NCI-H2107 (cell line): ENCODE measurements at places on chromosomes 2 and 18.
A peak's percentile ranks its signal among the peaks of the same experiment; 100 is the strongest.

- no peak for DNase-seq
These were observed 336.4 kb upstream of the FSHR start for GRCh38 chr2:49490710-49491109.

DNA sequence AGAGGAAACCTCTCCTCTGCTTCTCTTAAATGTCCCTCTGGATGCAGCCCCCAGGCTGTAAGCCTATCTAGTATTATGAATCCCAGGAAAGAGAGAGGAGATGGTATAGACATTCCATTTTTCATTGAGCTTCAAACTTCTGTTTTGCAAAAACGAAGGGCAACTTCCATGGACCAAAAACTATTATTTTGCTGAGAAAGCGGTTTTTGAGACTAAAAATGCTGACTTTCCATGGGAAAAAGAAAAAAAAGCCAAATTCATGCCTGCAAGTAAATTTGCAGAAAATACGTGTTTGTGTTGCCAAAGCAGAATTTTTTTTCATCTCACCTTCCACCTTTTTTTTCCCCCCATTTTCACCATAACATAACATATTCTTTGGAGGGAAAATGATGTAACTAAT, 272.5 kb upstream of the CELF4 start:
- no peak for DNase-seq

- peak; percentile 14 for DNase-seq
These were observed 22.6 kb downstream of the EIPR1 start for GRCh38 chr2:3354986-3355385.

DNA sequence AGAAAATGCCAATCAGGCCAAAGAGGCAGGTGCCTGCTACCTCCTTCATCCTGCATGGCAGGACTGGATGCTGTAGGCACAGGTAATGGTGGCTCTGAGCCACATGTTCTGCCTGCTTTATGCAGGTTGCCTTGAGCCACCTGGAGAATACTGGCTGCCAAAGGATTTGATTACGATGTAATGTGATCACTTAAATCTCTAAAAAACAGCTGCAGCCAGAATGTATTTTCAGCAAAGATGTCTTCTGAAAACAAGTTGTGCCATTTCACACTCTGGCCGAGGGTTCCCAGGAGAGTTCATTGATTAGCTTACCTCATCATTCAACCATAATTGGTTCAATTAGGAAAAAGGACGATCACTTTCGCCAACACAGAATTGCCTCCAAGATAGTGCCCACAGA, 17.9 kb upstream of the MSGN1 start:
- peak; percentile 23 for DNase-seq

- no peak for DNase-seq
These were observed 15.4 kb downstream of the ZBTB7C start for GRCh38 chr18:48393776-48394175.

DNA sequence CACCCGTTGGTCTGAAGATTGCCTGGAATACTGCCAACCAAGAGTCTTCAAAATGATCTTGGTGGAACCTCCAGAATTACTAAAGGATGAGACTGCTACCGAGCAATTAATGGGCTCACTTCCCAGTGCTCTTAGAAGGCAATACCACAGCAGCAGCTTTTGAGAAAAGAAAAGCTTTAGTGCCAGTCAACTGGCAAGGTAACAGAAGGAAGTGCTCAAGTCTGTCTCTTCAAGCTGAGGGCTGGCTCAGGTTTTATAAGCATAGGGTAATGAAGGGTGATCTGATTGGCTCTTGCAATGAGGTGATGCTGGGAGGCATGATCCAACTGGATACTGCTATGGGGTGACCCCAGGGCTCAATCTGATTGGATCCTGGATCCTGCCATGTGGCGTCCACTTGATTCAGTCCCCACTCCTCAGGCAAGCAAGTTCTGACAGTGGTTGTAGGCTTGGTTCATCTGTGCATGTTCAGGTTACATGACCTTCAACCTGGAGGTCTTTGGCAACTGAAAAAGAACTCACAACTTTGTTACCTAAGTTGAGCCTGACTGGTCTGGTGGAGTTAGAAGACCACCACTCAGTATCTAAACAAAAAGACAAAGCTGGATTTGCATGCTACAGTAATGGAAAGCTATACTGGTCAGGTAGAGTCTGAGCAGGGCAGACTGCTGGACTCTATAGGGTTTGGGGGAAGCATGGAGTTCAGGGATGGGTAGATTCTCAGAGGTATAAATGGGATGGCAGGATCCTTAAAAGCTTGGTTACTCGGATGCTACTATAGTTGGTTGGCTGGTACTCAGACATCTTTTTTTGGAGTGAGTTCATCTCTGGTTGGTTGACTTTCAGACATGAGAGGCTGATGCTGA, 14.0 kb upstream of the RIF1 start:
- DNase-seq, result no peak

DNA sequence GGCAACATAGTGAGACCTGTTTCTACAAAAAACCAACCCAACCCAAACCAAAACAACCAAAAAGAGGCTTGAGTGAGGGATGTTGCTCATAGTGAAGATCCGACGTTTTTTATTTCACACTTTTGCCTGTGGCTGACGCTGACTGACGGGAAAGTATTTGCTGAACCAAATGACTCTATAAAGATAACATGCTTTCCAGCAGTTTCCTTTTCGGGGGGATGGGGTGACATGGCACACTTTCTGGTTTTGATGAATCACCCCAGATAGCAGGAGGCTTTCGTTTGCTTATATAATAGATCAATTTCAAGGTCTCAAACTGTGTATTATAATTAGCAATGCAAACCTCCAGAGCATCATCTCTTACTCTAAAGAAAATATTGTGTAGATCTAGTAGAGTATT, 150.8 kb downstream of the AQP4 start:
- DNase-seq, result no peak

DNA sequence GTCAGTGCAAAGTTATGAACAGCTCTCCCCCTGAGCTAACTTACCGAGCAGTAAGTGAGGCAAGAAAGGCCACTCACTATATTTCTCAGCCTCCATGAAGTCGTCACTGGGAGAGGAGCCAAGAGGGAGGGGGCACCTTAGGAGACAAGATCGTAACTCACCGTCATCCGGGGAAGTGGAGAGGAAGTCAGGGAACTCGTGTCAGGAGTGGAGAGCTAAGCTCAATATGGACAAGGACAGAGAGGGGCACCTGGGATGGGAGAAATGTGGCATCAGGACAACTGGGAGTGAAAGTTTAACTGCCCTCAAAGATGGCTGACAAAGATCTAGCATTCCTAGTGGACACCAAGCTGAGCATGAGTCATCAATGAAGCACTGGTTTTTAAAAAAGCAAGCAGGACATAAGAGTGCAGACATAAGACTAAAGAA, 37.1 kb downstream of the BCL11A start:
- DNase-seq, result no peak

DNA sequence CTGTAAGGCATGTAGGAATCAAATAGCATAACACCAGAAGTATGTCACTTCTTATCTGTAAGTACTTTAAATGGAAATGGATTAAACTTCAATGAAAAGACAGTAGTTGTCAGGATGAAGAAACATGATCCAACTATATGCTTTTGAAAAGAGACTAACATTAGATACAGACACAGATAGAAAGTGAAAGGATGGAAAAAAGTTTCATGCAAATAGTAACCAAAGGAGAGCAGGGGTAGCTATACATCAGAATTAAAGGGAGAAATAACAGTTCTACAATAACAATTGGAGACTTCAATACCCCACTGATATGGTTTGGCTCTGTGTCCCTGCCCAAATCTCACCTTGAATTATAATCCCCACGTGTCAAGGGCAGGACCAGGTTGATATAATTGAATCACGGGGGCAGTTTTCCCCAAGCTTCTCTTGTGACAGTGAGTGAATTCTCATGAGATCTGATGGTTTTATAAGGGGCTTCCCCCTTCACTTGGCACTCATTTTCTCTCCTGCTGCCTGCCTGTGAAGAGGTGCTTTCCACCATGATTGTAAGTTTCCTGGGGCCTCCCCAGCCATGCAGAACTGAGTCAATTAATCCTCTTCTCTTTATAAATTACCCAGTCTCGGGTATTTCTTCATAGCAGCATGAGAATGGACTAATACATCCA, 205.4 kb upstream of the CDH2 start:
- DNase-seq, result no peak

DNA sequence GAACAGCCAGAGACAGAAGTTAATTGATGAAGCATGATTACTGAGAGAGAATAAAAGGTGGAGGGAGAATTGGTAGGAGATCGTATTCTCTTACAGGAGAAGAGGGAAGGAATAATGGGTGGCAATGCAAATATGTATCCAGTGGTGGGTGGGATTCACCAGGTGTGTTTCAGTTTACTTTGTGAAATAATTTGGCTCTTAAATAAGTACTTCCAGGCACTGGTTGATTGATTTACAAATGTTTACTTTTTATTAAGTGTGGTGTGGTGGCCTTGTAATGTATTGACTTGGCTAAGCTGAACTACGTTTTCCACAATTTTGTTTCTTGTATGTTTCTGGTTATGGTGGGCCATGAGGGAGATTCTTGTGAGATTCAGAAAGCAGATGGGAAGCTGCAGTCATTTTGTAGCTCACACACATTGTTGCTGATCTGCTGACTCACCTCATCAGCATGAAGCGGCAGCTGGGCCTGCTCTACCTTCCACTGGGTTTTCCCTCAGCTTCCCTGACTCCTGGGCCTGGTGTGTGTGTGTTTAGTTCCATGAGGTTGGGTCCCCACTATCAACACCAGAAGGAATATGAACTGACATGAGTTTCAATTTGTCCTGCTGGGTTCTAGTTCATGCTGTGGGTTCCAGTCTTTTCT, 32.6 kb downstream of the MYL12B start:
- DNase-seq, result no peak

DNA sequence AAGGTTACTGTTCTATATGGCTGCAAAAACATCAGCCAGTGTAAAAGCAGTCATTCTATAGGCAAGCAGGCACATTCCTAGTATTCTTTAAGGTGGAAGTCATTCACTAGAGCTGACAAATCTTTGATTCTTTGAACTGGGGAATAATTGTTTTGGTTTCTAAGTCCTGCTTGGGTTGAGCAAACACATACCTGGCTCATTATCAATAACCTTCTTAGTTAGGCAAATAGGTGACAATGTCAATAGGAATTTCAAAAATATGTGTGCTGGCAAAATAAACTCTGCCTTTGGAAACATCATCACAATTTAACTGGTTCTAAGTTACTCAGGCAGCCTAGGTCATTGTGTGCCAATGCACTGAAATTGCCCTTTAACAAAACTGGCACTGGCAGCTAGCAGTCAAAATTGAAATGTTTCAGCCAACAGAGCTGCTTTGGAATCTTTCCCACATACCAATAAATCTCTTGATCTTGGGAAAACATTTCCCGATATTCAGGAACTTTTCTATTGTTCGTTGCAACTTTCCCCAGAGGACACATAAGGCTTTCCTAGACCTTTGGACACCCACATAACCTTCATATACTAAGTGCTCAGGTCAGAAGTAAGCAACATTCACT, 402.0 kb upstream of the MMADHC start:
- DNase-seq, result no peak

DNA sequence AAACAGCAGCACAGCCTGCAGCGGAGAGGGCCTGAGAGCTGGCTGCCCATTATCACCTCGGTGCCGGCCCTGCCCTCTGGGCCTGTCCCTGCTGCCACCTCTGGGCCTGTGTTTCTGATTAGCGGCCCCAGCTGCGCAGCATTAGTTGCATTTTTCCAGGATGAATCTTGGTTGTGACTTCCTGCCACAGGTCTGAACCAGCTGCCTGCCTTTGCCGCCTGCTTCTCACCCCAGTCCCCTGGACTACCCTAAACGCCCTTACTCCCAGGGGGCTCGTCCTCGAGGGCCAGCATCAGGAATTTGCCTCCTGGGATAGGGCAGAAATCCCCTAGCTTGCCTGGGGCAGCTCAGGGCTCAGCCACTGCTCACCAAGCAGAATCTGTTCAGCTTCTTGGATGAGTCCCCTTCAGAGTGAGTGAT, 342.8 kb downstream of the DYSF start:
- no peak for DNase-seq

DNA sequence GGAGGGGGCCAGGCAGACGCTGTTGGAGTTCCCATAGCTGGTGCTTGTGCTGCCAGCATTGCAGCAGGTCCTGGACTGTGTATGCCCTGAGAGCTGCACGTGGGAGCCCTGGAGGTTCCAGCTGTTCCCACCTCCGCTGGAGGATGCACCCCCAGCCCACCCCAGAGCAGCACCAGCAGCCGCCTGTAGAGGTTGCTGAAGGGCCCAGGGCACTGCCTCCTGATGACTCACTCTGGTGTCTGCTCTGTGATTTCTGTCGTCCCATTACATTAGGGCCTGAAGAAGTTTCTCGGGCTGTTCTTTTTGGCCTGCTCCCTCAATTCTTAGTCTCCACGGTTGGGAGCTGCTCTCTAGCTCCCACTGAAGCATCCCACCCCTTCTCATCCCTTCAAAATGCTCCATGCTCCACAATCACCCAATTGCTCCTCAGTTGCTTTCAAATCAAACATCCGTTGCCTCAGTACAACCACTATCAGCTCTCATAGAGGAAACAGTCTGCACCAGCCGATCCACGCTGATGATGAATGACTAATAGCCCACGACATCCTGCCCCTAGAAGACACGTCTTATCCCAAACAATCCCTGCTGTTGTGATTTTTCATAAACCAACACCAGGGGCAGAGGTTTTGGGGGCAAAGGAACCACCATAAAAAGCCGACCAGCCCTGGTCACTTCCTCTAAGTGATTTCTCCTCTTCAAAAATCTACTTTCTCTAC, 65.2 kb upstream of the RNF152 start:
- no peak for DNase-seq

DNA sequence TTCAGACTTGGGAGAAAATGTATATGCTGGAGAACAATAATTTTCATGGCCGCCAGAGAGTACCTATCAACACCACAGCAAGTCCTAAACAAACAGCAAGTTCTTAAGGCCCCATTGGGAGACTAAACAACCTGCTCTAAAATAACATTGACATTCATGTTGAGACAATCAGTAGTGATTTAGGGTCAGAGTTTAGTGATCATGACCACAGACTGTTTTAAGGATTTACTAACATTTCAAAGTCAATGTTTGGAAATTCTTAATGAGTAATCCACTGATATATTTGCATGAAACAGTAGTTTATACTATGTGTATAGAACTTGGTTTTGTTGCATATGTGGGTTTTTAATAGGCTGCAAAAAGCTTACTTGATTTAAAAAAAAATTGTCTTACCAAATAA, 34.7 kb downstream of the RASGRP3 start:
- DNase-seq, result no peak

GRCh38 chr2:38522754-38523349, 79.9 kb downstream of the HNRNPLL start:
- DNase-seq, result no peak
